Psoas muscle (tissue), 8 donors: ENCODE measurements at places on chromosomes 16 and 17. TPM values are rescaled to one million over a fixed set of nuclear protein-coding genes. Genes with fewer than 3 reads are reported as not detected.

DNA sequence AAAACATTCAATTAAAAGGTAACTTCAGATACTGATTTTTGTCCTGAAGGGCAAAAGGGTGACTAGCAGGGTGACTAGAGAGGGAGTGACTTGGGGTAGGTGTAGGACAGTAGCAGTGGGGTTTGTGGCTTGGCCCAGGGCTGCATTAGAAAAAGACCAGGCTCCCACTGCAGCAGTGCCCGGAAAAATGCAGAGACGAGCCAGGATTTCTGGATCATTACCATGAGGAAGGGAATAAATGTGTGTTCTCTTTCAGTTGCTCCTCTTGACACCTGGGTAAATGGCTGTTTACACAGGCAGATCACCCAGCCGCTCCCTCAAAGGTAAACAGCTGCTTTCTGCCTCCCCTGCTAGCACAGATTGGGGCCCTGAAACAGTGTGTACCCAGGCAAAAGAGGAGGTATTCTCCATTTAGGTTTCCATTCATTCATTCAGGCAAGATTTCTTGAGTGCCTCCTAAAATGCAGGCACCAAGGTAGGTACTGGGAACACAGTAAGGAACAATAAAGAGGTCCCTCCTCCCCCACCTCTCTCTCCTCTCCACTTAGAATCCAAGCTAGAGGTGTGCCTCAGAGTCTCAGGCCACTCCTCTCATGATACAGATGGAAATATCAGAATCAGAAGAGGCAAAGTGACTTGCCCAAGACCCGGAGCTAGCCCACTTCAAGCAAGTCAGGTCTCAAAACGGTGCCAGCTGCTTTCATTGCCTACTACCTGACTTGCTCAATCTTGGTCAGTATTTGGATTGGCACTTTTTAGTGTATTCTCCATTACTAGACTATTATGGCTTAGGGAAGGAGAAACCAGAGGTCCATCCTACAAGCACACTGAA is 15.2 kb upstream of the TOX3 start:
- no peak for DNase-seq

- no peak for DNase-seq
Measured at GRCh38 chr16:3017794-3018506, at the start of gene CLDN6. Gene CLDN6 (minus strand): TSS chr16:3018183. CDS start chr16:3016021, 2,162 bp downstream.

DNA sequence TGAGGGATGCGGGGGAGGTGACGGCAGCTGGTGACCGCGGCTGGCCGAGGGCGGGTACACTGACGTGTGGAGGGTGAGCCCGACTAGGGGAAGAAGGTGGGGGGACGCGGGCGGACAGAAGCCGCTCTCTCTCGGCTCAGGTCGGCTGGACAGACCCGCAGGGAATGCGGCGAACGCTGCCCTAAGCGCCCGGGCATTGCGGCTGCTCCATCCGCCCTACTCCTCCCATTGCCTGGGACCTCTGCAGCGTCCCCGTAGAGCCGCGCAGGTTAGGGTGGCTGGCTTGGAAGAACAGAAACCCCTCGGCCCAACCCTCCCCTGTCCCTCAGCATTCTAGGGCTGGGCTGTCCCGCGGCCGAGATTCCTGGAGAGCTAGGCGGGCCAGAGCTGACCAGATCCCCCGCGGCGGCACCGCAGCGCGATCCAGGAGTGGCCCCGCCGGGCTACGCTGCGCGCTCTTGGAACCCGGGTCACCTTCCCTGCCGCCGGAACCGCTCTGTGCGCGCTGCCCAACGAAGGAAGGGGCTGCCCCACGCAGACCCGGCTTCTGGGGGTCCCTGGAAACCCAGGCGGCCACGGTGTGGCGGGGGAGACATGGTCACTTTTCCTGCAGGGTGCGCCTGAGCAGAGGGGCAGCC is 3.0 kb downstream of the DLX4 start:
- no peak for DNase-seq

- DNase-seq = no peak
Measured at GRCh38 chr17:57984936-57985674, 2.9 kb downstream of the VEZF1 start.

DNA sequence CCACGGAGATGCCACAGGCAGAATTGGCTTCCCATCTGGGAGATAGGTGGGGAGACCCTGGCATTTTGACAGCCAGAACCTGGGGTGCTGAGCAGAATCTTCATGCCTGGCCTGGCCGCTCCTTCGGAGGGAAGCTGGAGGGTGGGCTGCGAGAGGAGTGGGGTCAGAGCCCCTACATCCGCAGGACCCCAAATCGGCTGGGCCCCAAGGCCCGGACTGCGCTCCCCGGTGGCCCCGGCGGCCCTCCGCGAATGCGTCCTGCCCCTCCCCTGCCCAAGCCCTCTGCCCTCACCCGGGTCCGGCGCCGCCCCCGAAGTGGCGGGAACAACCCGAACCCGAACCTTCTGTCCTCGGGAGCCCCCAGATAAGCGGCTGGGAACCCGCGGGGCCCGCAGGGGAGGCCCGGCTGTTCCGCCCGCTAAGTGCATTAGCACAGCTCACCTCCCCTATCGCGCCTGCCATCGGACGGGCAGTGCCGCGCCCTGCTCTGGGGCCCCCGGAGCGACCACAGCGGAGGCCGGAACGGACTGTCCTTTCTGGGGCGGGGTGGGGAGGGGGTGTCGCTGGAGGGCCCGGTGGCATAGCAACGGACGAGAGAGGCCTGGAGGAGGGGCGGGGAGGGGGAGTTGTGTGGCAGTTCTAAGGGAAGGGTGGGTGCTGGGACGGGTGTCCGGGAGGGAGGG is 850 bp upstream of the PNMT start:
- DNase-seq = peak; percentile 88

GRCh38 chr16:77336637-77337036 is 98.2 kb downstream of the ADAMTS18 start:
- no peak for DNase-seq

GRCh38 chr16:54282928-54283724 is 3.5 kb downstream of the IRX3 start:
- DNase-seq = no peak

- DNase-seq = no peak
Measured at GRCh38 chr16:29763326-29763725, 14.7 kb upstream of the ZG16 start.

GRCh38 chr16:28984619-28985135 is at the start of gene LAT:
Gene LAT (plus strand): TSS chr16:28985052. CDS start chr16:28985418, 366 bp downstream.
- peak; percentile 22 for DNase-seq

- DNase-seq = no peak
Measured at GRCh38 chr16:81716478-81717225, 62.4 kb upstream of the PLCG2 start.

DNA sequence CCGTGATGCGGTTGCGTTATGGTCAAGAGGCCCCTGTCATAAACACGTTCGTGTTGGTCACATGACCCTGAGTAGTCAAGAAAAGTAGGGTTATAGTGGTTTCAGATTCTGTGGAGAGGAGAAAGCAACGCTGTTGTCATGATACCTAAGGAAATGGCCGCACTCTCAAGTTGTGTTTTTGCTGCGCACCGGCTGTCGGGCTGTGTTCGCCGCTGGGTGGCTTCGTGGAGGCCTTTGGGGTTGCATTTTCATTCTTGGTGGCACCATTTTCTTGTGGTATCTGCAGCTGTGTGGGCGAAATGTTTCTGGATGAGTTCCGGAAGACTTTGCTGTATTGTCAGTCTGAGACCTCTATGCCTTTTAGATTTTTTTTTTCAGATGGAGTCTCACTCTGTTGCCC is 35.0 kb downstream of the DEF8 start:
- DNase-seq = no peak

DNA sequence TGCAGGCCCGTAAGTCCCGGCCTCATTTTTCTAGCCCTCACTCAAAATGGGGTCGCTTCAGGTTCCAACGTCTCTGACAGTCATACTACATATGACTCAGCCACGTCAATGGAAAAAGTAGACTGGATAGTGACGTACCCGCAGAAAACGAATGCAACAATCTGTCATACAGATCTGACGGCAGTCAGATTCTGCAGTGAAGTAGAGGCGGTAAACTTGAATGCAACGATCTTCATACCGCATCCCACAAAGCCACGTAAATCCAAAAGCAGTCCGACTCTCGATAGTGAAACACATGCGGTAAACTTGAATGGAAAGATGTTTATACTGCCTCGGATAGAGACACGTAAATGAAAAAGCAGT is 38.4 kb upstream of the ARL4D start:
- DNase-seq = no peak

- no peak for DNase-seq
Measured at GRCh38 chr16:27441276-27441675, 39.3 kb downstream of the IL21R start.

DNA sequence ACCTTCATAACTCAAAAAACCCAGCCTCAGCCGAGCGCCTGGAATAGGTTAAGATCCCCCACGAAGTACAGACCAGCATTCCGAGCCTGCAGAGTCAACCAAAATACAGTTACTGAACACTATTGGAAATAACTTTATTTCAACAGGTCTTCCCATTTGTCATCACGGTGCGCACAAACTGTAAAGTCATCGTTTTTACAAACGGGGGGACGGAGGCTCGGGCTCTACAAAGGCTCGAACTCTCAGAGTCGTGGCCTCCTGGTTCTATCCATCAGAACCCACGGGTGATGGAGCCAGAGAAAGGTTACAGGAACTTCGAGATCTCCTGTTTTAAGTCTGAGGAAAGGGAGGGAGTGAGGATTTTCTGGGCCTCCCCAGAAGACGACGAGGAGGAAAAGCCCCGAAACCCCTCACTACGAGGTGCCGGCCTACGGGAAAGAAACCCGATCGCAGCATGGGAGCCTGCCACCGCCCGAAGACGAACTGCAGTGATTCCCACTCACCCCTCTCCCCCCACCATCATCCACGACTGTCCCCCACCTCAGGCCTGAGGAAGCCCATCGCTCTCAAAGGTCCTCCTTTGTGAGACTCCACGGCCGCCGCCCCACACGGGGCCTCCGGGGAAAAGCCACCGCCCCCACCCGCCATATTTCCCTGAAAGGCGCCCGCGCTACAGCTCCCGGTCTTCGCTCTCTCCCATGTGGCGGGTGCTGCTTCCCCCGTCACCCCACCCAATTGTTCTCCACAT is 917 bp downstream of the YWHAE start:
- peak; percentile 72 for DNase-seq

GRCh38 chr16:47965439-47965838 is 190.4 kb downstream of the ABCC12 start:
- DNase-seq = no peak

- peak; percentile 57 for DNase-seq
Measured at GRCh38 chr17:30950669-30951399, 20.0 kb upstream of the RNF135 start.

GRCh38 chr16:11901091-11901490 is 14.7 kb downstream of the GSPT1 start:
- no peak for DNase-seq

GRCh38 chr16:74743668-74744299 is 30.8 kb downstream of the FA2H start:
- DNase-seq = no peak

GRCh38 chr16:47019568-47019967 is 46.1 kb upstream of the DNAJA2 start:
- DNase-seq = no peak

DNA sequence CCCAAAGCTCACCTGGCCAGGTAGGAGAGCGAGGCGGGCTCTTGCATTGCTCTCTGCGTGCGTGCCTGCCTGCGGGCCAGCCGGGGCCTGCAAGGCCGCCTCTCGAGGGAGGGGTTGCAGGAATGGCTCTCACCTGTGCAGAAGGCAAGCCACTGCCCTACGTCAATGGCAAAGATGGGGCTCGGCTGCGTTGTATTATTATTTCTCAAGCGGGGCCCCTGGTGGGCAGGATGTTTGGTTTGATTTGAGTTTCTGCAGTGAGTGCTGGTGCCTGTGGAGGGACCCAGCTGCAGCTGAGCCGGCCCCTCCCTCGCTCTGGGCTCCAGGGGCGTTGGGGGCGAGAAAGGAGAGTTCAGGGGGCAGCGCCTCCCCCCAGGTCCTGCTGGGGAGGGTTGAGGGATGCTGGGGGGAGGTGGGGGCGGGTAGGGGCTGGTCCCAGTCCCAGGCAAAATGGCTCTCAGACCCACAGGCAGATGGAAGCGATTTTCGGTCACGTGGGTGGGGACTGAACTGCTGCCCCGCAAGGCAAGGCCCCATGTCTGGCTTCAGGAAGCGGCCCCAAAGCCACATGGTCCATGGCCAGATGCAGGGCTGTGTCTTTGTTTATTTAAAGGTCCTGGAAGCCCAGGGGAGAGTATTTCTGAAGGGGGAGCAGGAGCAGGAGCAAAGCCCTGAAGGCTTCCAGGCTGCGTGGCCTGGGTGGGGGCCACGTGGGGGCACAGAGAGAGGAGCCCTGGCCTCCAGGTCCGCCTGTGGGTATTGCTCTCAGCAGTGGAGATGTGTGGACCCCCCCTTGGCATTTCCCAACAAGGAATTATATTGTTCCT is 338.8 kb downstream of the SEC14L1 start:
- no peak for DNase-seq

DNA sequence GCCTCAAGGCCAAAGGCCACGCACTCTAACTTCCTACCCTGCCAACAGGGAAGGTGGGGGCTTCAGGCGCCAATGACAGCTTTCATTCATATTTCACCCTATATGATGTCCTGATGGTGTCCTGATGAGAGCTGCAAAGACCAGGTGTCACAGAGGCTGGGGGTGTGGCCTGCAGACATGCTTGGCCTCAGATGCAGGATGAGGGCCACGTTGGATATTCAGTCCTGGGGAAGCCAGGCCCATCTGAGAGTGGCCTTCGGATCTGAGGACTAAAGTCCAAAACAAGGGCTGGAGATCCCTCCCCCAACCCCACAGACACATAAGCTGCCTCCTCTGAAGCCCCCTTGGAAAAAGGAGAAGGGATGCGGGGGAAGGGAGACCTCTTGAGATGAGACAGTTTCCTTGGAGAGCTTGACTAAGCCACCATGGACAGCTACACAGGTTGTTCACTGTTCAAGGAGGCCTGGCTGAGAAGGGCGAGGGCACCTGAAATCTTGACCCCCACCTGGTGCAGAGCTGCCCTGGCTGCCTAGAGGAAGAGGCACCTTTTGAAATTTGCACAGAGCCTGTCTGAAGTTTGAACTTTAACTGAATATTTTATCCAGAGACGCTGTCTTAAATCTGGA is 24.3 kb upstream of the GSG1L start:
- DNase-seq = no peak

GRCh38 chr16:66869424-66869823 is 10.9 kb upstream of the PDP2 start:
- no peak for DNase-seq

Gene UTS2R
- 1.3 TPM for total RNA-seq

Gene TMEM101
- 25.4 TPM for total RNA-seq

Gene ELMO3
- 0.30 TPM for total RNA-seq

Gene GDPD3
- 1.9 TPM for total RNA-seq

Gene CDK5R1
- 5.2 TPM for total RNA-seq

Gene GINS2
- total RNA-seq = 1.9 TPM

Gene HOXB1
- not detected for total RNA-seq

Gene RNF43
- 0.04 TPM for total RNA-seq

Gene GRIN2A
- total RNA-seq = 0.17 TPM

Gene NACA2
- total RNA-seq = not detected

Gene KCNJ2
- total RNA-seq = 8.4 TPM

Gene KCNH6
- total RNA-seq = not detected

Gene BCKDK
- 58.4 TPM for total RNA-seq
